ENCODE measurements at places on chromosomes 2 and 18.

GRCh38 chr18:57014772-57015413, 132.0 kb upstream of the BOD1L2 start:
- no peak for DNase-seq

GRCh38 chr2:102166189-102166845, 20.5 kb upstream of the IL1RL2 start:
- DNase-seq = no peak

DNA sequence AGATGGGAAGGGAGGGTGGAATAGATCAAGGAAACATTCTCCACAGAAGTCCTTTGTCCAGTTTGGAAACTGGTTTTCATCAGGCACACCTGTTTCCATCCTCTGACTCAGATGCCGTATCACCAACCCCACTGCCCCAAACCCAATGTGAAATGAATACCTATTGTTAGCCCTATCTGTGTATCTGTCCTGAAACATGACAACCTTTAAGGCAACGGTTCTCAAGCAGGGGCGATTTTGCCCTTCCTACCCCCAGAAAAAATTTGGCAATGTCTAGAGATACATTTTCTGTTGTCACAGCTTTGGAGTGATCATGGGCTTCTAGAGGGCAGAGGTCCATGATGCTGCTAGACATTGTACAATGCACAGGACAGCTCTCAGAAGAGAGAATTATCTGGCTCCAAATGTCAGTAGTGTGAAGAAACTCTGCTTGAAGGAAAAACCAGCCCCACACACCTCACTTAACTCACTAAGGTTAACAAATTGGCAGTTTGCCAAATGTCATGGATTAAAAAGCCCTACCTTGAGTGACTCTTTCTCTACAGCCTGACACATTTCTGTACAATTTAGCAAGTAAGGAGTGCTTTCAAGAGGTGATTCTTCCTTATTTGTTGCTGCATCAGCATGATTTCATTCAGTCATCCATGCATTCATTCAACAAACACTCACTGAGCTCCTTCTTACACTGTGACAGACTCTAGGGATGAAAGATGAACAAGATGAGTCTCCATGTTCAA, 3.4 kb downstream of the SCTR start:
- DNase-seq = no peak

DNA sequence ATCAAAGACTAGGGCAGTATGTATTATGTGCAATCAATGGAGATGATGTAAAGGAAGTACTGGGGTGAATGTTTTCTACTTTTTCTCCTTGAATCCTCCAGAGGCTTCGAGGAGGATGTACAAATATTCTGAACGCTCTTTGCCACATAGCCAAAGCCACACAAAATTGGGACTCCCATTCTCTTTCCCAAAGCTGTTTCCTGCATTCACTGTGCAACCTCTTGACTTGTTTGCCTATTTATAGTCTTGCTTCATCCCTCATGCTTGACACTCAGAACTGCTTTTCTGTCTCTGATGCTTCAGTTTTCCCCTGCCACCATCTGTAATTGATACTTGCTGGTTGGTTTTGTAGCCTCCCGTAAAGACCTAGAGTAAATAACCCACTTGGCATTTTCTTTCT, 208.2 kb upstream of the RBMS1 start:
- DNase-seq = no peak

DNA sequence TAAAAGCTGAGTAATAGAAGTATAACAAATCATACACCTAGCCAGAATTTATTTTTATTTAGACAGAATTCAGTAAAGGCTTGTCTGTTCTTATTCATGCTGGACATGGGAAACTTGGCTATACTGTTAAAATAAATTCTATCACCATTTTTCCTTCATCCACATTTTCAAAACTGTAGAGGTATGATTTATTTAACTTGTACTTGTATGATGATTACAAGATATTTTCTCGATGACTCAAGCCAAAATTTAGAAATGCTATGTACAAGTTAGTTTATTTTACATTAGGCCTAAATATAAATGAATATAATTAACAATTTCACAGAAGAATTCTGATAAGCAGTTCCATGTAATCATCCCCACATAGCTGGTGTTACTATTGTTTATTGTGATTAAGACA, 194.8 kb upstream of the DOK6 start:
- DNase-seq = no peak

- DNase-seq = no peak
Measured at GRCh38 chr2:205975082-205975949, 110.7 kb downstream of the INO80D start.

DNA sequence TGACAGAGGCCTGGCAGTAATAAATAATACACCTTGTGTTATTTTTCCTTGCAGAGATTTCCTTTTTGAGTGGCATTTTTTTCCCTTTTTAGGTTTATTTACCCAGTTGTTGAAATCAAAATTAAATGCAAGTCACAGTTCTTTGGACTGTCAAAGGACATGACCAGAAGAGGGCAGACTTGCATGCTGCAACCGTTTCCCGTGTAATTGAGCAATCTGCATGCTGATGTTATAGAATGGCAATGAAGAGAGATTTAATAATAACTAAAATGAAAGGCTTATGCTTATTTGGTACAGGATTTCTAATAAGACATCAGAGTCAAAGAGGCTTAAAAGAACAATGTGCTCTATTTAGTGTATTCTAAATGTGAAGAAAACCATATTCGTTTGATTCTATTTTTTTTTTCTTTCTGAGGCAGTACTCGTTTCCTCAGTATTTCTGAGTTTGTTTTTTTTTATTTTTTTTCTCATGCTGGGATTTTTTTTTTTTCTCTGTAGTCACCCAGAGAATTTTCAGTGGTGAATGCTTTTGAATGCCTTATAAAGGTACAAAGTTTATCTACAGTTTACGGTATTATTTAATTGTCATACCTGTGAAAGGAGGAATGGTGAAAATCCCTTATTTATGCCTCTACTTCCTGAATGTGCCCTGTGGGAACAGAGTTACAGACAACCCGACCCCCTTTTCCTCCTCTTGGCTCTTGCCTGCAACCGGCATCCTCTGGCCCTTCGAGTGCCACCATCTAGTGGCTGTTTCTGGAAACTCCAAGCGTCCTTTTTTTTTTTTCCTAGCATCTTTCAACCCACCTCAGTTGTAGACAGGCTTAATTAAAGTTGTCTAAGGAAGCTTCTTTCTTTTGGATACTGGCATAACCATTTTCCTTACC, 368.5 kb downstream of the LRRTM1 start:
- DNase-seq = no peak

GRCh38 chr18:41347057-41347456, 608.0 kb upstream of the PIK3C3 start:
- DNase-seq = no peak

GRCh38 chr2:208300847-208301618, 35.0 kb downstream of the PIKFYVE start:
- DNase-seq = no peak

GRCh38 chr2:147250652-147251356, 594.0 kb upstream of the ACVR2A start:
- no peak for DNase-seq

- no peak for DNase-seq
Measured at GRCh38 chr2:229779650-229780049, 65.3 kb upstream of the DNER start.

- DNase-seq = no peak
Measured at GRCh38 chr2:175175896-175176295, 5.6 kb downstream of the ATP5MC3 start.

GRCh38 chr2:33022395-33022985, 75.7 kb downstream of the LTBP1 start:
- DNase-seq = no peak

Data from CD4-positive, alpha-beta T cell treated with Interleukin-10 for 1 hour (primary cell).